Fibroblast of pulmonary artery (primary cell): ENCODE measurements at places on chromosomes 5 and 9.

GRCh38 chr9:89011683-89012082 lies 20.4 kb downstream of the S1PR3 start:
- DNase-seq, result no peak

GRCh38 chr5:14342306-14342705 lies 199.2 kb downstream of the TRIO start:
- peak; percentile 30 for DNase-seq

DNA sequence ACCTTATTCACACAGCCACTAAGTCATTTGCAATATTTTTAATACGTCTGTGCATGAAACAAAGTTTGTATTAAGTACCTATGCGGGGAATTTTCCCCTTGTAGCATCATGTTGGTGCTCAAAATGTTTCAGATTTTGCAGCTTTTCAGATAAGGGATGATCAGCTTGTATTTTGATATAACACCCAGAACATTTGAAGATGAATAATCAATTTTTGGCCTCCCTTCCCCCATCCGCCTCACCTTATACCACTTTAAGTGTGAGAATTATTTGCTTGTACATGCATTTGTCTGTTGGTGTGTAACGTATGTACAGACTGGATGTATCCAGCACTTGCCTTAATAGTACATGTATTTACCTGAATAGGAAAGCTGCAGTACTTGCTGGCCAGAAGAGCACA lies 1.7 kb downstream of the JAK2 start:
- no peak for DNase-seq

DNA sequence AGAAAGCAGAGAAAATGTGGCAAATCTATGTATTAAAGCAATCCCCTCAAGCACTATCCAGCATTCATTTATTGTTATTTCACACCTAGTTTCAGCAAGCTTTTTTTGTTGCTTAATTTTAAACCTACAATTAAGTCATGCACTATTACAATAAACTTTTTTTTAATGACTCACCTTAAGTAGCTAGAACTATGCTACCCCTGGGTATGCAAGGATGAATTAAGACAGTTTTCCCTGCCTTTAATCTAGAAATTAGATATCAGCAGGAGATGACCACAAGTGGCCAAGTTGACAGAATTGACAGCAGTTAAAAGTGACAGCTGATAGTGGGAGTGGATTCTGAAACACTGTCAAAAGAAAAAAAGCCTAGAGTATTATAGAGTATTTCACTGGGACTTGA lies 20.0 kb downstream of the ITGA1 start:
- DNase-seq, result no peak

GRCh38 chr5:21806943-21807342 lies 1046.2 kb downstream of the CDH12 start:
- peak; percentile 51 for DNase-seq

GRCh38 chr5:126449751-126450271 lies 26.6 kb downstream of the GRAMD2B start:
- peak; percentile 63 for DNase-seq

DNA sequence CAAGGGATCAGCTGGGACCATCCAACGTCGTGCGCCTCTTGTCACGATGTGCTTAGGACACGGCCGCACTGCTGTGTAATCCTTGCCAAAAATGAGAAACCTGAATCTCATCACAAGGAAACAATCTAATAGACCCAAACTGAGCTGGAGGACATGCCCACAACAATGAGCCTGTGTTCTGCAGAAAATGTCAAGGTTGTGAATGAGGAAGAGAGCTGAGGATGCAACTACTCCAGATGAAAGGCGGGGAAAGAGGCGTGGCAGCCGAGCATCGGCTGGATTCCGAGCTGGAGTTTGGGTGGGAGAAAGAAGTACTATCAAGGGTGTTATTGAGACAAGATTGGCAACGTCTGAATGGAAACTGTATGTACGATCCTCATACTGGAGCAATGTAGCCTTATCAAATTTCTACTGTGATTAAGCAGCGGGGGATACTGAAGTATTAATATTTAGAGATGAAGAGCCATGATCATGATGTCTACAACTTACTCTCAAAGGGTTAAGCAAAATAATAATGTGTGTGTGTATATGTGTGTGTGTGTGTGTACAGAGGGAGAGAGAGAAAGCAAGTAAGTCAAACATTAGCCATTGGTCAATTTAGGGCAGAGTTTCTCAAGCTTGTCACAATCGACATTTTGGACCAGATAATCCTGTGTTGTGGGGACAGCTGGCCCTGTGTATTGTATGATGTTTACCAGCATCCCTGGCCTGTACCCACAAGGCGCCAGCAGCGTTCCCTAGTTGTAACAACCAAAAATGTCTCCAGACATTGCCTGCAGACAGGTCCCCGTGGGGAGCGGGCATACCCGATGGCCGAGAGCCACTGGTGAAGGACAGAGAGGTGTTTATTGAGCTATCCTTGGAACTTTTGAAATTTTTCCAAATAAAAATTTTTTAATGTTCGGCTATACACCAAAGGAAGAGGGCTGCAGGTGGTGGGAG lies 46.5 kb downstream of the DUSP1 start:
- DNase-seq, result no peak

DNA sequence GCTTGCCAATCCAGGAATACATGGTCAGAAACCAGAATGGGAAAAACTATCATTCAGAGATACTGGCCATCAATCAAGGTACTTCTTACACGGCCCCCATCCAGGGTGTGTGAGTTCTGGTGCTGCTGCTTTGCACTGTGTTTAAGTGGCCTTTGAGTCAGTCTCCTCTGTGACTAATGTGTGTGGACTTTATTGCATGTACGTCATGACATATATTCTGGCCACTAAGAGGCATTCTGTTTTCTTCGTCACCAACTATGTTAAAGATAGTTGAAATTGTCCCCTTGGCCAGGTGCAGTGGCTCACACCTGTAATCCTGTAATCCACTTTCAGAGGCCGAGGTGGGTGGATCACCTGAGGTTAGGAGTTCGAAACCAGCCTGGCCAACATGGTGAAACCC lies 8.5 kb downstream of the EXOSC3 start:
- peak; percentile 12 for DNase-seq

- no peak for DNase-seq
Observed at GRCh38 chr5:132325691-132326090, 31.5 kb downstream of the SLC22A4 start.

GRCh38 chr9:74573640-74574191 lies 76.6 kb downstream of the RORB start:
- DNase-seq, result peak; percentile 32

GRCh38 chr5:17832949-17833745 lies 198.9 kb downstream of the TAF11L14 start:
- no peak for DNase-seq

DNA sequence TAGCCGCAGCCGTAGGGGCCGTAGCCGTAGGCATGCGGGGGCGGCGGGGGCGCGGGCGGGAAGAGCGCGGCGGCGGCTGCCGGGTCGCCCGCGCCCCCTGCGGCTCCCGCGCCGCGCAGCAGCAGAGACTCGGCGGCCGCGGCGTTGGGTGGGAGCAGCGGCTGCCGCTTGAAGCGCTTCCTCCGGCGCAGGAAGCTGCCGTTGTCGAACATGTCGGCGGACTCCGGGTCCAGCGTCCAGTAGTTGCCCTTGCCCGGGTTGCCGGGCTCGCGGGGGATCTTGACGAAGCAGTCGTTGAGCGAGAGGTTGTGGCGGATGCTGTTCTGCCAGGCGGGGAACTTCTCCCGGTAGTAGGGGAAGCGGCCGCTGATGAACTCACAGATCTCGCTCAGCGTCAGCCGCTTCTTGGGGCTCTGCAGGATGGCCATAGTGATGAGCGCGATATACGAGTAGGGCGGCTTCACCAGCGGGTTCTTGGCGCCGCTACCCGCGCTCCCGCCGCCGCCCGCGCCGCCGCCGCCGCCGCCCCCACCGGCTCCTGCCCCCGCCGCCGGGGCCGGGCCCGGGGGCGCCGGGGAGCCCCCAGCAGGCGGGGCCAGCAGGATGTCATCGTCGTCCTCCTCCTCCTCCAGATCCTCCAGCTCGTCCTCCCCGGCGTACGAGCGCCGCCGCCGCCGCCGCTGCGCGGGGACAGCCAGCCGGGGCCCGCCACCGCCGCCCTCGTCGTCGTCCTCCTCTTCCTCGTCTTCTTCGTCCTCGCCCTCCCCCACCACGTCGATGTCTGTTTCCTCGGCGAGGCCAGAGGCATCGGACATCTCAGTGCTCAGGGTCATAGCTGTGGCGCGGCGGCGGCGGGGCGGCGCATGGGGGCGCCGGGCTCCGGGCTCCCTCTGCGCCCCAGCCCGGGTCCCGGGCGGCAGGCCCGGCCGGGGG lies 781 bp downstream of the FOXD1 start:
- DNase-seq, result peak; percentile 60

DNA sequence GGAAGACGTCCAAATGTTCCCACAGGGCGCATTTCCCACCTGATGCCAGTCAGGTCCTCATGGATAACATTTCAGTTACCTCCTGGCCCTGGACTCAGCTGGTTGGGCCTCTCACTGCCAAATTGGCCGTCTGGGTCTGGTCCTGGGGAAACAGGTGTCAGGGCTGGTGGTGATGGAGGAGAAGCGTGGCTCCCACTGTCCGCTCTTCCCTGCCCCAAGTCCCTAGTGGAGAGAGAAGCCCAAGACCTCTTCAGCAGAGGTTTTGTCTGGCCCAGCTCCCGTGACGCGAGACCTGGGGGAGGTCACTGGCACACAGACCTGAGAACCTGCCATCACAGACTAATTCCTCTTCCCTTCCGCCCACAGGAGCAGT lies 27.8 kb upstream of the PRDM12 start:
- DNase-seq, result no peak

DNA sequence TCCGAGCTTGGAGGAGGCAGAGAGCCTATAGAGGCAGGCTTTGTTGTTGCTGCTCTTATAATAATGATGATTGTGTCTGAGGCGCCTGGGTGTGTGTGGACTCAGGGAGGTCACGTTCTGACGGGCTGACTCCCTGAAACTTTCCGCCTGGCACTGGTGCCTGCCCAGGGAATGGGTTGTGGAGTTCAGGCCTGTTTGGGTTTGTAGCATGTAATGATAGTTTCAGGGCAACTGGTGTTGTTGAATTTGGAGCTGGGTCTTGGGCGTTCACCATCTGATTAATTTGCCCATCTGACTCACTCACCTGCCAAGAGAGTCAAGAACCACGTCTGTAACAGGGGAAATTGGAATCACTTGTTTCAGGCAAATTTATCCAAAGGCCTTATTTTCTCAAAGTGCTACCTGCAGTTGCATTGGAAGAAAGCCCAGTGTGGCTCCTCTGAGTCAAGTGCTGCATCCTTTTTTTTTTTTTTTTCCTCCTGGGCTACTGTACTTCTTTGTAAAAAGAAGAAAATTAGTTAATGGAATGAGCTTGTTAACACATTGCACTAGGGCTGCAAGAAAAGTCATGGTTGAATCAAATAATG lies 386.5 kb downstream of the GADD45G start:
- DNase-seq, result no peak

DNA sequence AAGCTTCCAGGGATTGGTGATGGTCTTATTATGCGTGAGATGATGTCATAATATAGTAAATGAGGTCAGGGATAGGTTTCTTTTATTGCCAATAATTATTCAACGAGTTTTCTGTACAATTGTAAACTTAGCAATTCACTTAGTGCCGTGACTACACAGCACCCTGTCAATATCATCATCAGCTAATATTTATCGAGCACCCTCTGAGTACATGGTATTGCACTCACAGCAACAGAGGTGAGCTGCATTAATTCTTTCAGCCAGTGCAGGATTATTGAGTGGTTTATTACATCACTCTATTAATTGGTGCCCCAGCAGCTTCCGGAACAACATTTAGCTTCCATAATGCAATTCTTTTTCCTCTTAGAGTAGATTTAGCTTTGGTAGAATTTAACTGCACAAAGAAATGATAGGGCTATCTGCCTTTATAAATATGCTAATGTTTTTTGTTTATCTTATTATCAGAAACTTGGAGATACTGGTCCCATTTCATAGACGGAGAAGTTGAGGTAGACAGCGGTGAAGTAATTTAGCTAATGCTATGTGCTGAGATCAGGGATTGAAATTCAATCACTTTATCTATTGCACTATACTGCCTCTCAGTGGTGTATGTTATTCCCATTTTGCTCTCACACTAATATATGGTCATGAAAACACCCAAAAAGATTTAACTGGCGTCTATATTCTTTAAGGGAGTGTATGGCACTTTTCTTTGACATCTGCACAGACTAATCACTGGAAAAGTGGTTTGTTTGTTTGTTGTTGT lies 726.1 kb upstream of the WWC1 start:
- peak; percentile 49 for DNase-seq

- peak; percentile 29 for DNase-seq
Observed at GRCh38 chr5:77842243-77842642, 66.1 kb upstream of the TBCA start.

GRCh38 chr9:130701059-130702022 lies 7.8 kb downstream of the EXOSC2 start:
- peak; percentile 90 for DNase-seq

- peak; percentile 48 for DNase-seq
Observed at GRCh38 chr9:124621371-124622328, 114.5 kb upstream of the NR5A1 start.
